ENCODE measurements at places on chromosomes 7 and 10.

DNA sequence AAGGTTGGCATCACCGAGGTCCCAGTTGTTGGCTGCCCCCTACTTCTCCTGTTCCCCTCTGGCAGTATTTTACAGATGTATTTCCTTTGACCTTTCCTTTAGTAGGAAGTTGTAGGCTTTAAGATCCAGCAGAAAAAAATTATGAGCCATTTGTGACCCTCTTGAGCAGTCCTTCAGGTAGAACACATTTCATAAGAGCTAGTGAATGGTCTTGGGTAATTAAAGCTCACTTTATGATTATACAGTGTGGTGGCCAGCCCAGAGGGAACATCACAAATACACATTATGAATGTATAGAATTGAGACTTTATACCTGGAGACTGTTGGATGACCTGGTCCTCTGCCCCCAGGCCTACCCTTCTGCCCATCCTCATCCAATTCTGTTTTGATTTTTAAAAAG lies 57.0 kb downstream of the KAT6B start:
- no peak for DNase-seq

- DNase-seq, result no peak
These were observed 84.7 kb upstream of the GNA12 start for GRCh38 chr7:2928613-2929311.

GRCh38 chr10:88456730-88457129 lies 126.4 kb downstream of the RNLS start:
- DNase-seq, result no peak

DNA sequence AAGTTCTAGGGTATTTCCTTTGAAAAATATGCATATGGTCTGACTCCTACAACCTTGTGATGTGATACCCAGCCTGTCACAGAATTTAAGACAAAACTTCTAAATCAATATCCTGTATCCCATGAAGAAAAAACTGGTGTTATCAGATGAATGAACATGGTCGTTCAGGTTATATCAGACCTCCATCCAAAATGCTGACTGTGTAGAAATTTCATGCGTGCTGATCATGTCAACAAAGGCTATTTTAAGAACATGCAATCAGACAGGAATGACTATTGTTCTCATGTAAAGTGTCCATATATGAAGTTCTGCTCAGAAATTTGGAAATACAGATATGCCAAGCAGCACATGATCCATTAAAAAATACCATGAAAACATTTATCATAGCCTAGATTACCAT lies 62.3 kb downstream of the NEBL start:
- no peak for DNase-seq

GRCh38 chr10:114943000-114943399 lies 5.0 kb downstream of the TRUB1 start:
- no peak for DNase-seq

- DNase-seq, result no peak
These were observed 326.6 kb upstream of the POM121L12 start for GRCh38 chr7:52708846-52709245.

DNA sequence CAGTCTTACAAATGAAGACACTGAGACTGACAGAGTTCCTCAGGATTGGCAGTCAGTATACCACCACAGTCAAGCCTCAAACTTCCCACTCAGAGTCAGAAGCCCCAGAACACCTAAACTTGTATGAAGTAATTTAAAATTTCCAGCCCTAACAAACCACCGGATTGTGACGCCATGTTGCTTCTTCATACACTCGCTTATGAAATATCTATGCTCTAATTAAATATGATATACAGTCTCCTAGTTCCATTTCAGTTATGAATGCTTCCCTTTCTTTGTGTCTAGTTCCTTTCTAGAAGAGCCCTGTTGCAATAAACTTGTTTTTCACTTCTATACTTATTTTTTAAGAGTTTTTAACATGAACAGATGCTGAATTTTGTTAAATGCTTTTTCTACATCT lies 172.0 kb upstream of the NOBOX start:
- no peak for DNase-seq

DNA sequence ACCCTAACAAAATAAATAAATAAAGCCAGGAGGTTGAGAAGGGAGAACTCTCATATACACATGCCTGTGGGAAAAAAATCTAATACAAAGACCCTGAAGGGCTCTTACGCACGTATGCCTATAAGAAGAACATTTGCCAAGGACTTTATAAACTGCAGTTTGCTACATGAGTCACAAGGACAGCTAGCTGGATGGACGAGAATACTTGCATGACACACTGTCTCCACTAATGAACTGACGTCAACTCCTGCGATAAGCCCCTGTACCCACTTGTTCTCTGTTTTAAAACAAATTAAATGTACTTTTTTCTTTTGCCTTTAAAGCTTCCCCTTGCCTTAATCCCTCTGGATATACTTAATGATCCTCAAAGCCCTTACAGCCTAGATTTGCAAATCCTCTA lies 374.6 kb upstream of the GHITM start:
- no peak for DNase-seq

DNA sequence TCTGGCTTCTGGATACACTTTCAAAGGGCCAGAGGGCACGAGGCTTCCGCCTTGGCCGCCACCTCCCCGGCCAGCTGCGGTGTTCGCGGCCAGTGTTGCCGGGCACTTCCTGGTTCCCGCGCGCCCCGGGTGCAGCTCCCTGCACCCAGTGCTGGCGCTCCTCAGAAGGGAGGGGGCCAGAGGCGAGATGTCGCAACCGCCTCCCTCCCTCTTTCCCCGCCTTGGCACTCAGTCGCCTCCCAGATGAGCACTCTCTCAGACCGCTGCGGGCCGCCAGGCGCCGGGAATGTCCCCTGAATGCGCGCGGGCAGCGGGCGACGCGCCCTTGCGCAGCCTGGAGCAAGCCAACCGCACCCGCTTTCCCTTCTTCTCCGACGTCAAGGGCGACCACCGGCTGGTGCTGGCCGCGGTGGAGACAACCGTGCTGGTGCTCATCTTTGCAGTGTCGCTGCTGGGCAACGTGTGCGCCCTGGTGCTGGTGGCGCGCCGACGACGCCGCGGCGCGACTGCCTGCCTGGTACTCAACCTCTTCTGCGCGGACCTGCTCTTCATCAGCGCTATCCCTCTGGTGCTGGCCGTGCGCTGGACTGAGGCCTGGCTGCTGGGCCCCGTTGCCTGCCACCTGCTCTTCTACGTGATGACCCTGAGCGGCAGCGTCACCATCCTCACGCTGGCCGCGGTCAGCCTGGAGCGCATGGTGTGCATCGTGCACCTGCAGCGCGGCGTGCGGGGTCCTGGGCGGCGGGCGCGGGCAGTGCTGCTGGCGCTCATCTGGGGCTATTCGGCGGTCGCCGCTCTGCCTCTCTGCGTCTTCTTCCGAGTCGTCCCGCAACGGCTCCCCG lies at the start of gene FFAR4:
Gene FFAR4, plus strand, starts transcription at position 231 of the 842 bp plus-strand sequence. Its CDS starts 56 bp downstream, at position 287.
- DNase-seq, result no peak

DNA sequence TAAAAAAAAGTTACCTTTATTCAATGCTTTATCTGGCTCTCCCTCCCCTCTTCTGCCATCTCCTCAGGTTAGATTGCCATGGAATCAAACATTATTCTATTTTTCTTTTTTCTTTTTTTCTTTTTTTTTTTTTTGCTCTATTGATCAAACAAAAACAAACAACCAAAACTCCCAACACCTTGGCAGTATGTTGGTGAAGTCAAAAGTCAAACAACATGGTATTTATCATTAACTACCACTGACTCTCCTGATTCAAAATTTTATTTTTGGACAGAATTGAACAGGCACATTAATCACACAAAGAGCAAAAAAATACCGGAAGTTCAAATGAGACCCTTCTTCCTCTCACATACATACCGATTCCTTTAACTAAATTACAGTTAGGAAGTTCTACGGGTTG lies 6.4 kb downstream of the PON1 start:
- DNase-seq, result no peak

GRCh38 chr10:34125702-34126101 lies 689.4 kb downstream of the PARD3 start:
- no peak for DNase-seq

DNA sequence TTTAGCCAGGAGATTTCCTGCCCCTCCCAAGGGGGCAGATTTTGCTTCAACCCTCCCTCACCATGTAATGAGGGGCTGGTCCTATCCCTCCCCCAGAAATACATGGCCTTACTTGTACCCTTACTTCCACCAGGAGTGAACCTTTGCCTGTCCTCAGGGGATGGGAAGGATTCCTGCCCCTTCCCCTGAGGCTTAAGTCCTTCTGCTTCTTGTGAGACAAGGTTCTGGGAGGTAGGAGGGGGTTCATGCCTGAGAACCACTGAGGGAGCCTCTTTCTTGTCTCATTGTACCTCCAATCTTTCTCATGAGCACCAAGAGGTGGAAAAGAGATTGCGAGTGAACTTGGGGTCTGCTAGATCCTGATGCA lies 19.5 kb upstream of the MUC3A start:
- DNase-seq, result no peak

- no peak for DNase-seq
These were observed 213.4 kb downstream of the GALNT17 start for GRCh38 chr7:71345117-71345884.

DNA sequence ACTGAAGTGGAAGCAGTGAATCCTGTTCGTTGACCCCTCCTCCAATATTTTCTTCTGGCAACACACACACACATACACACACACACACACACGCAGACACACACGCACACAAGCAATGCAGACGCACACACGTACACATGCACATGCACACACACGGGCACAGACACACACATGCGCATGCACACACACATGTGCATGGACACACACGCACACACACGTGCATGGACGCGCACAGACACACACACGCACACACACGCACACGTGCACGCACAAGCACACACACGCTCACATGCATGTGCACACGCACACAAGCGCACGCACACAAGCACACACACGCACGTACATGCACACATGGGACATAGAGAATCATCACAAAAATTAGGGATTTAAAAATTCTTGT lies 488.2 kb upstream of the TPK1 start:
- DNase-seq, result no peak

DNA sequence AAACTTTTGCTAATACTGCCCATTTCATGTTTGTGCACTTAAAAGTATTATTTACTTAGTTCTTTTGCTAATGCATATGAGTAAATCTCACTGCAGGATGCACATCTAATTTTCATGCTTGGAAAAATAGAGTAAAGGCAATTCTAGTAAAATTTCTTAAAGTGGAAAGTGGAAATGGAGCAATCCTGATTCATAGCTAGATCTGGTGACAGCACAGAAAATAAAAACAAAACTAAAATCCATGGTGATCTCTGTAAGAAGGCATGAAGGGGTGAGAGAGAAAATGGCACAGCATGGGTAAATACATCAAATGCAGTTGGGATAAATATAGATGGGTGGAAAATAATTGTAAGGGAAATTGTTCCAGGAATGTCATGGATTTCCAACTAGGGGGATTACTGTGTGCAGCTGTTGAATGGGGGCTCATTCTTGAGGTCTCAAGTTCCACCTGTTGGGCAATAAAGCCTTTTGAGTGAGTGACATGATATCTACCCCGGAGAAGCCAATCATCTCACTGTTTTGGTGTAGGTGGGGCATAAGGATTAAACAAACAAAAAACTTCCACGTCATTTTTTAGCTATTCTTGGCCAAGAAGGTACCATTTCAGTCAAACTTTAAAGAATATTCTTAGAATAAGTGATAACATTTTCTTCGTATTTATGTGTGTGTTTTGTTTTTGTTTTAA lies 1.7 kb upstream of the MCU start:
- DNase-seq, result no peak

DNA sequence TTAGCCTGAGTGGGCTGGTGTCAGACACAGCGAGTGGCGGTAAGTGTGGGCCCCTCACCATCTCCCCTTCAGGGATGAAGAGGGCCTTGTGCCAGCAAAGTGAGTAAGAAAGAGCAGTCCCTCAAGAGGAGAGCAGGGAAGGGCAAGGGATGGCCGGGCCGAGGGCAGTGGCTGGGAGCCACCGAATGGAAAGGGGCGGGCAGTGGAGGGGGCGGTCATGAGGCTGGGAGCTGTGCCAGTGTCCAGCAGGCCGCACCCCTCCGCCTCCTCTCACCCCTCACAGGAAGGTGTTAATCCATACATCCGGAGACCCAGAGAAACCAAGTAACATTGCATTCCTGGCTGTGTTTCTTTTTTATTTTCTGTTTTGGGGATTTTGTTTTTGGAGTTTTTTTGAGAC lies 28.6 kb upstream of the RASGEF1A start:
- no peak for DNase-seq

DNA sequence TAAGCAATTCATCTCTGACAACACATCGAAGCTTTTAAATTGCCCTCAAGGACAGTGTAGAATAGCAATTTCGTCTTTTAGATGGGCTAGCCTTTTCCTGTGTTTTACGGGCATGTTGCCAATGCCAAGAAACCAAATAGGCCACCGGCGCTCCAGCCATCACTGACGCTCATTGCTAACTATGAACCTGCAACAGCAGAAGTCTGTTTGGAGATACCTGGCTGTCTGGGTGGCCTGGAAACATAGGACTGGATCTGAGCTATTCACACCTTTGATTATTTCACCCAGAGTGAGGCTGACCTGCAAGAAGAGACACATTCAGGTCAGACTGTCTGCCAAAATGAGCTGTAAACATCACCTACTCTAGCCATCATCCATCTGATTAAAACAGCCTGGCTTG lies 12.0 kb downstream of the KPNA7 start:
- DNase-seq, result no peak

DNA sequence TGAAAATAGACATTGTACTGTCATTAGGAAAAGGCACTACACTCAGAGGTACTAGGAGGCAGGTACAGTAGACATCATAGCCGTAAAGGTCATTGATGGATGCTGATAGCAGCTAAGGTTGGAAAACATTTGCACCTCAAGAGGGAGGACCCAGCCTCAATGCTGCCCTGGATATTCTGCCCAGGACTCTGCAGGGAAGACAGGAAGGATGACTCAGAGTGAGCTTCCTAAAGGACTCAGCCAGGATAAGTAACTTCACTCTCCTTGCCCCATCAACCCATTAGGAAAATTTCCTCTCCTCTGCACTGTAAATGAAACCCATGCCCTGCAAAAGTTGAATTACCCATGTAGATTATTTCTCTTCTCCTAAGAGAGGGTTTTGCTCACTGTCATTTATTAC lies 617.9 kb upstream of the MKI67 start:
- DNase-seq, result no peak

GRCh38 chr10:50874723-50875122 lies 10.7 kb downstream of the A1CF start:
- no peak for DNase-seq

GRCh38 chr10:112434988-112435619 lies 11.6 kb downstream of the ZDHHC6 start:
- no peak for DNase-seq

- no peak for DNase-seq
These were observed 933.0 kb upstream of the ZNF722 start for GRCh38 chr7:63065684-63066083.

- DNase-seq, result no peak
These were observed 124.8 kb downstream of the MPP7 start for GRCh38 chr10:28177944-28178637.

DNA sequence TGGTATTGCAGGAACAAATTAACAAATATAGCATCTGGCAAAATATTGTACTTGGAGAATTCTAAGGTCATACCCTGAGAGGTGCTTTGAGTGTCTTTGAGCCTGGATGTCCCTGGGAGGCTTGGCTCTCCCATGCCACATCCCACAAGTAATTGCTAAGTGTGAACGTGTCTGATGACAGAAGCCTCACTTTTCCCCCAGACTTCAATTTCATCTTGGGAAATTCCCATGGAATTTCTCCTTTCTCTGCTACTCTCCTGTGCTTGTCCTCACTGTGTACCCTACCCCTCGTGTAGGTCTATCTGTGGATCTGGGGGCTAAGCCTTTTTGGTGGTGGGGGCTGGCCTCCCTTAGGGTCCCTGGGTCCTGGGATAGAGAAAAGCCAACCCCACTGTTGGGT lies 293.3 kb downstream of the TCF7L2 start:
- DNase-seq, result no peak
